Stimulated activated CD8-positive, alpha-beta memory T cell treated with anti-CD3 and anti-CD28 coated beads, Interleukin-7, amount 100 ng/mL, for 48 hours (primary cell): ENCODE measurements at places on chromosomes 12 and 14.

GRCh38 chr12:18965203-18965602 is 164.3 kb upstream of the PLEKHA5 start:
- no peak for DNase-seq

DNA sequence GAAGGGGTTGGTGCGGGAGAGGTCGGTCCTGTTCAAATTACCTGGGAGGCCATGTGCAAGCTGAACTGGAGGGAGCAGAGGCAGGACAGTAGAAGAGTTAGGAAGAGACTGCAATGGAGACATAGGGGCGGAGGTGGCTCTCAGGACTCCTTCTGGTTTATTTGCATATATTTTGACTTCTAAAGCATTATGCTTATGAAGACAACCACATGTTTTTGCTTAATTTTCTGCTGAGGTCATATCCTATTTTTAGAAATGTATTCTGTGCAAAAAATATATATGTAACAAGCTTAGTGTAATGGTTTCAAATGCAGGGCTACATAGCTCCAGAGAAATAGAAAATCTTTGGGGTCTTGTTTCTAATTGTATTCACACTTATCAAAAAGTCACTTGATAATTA is 137.0 kb upstream of the MDM1 start:
- DNase-seq, result no peak

DNA sequence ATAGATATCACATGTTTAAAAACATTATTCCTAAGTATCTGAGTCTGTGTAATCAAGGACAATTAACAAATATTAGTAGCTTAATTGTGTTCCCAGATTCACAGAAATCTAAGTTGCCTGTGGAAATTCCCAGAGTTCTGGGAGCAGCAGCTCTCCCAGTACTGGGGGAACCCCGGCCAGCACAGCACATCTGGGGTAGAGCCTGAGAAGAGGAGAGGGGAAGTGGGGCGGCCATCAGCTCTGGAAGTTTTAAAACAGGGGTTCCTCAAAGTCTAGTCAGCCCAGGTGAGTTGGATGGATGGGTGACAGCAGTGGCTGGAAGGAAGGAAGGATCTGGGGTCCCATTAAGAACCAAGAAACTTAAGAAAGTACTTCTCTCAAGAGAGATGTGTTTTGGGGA is 24.6 kb downstream of the PRICKLE1 start:
- no peak for DNase-seq

GRCh38 chr12:67952787-67953186 is 36.5 kb upstream of the IFNG-AS1 start:
- no peak for DNase-seq

DNA sequence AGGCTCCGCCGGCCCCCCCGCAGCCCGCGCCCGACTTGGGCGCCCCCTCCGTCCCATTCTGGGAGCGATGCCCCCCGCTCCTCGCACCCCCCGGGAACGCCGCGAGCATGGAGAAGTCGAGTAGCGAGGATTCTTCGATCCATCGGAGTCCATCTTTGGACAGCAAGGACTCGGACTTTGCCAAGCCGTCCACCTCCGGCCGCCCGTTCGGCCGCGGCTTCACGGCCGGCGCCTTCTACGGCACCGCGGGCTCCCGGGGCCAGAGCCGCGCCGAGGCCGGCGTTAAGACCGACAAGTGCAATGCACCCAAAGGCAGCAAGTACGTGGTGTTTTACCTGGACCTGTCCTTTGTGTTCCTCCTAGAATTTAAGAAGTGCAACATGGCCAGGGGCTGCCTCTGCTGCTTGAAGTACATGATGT is 123.6 kb downstream of the TSPAN9 start:
- DNase-seq, result no peak

DNA sequence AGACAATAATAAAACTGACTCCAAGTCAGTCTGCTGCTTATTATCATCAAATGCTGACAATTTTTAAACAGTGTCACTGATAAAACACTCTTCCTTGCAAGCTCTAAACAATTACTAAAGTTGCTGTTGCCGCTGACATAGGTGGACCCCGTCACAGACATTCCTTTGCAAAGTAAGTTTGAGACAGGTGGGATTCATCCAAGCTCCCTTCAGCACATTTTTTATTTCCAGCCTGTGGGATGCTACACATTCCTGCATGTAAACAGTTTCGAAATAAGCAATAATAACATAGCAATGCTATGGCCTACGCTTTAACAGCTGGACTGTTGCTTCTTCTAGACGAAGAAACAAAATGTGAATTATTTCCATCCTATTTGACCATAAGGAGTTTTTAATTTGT is 85.4 kb upstream of the HIF1A start:
- no peak for DNase-seq

DNA sequence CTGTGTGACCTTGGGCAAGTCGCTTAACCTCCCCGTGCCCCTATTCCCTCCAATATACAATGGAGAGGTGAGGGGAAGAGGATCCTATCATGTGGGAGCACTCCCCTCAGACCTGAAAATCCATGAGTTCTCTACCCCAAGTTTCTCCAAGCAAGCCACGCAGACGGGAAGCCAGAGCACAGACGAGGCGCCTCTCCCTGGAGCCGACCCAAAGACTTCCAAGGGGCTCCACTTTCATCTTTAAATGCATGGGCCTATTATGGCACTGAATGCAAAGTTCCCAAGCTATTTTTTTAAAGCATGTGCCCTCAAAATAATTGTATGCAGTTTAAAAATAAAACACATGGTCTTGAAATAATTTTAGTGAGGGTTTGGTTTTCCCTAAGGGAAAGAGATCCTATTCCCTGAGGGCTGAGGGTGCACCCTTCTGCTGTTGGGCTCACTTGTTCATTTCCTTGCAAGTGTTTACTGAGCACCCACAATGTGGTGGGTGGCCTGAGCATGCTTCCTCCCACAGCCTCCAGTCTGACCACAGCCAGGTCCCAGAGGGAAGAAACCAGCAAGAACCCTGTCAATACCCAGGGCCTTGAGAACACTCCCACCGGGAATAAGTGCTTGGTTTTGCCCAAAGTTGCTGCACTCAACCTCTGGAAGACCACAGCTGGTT is 14.6 kb downstream of the CMKLR1 start:
- DNase-seq, result no peak

GRCh38 chr12:119180380-119181040 is 1.8 kb downstream of the HSPB8 start:
- DNase-seq, result no peak

GRCh38 chr14:94655169-94655710 is 43.0 kb downstream of the SERPINA3 start:
- no peak for DNase-seq

DNA sequence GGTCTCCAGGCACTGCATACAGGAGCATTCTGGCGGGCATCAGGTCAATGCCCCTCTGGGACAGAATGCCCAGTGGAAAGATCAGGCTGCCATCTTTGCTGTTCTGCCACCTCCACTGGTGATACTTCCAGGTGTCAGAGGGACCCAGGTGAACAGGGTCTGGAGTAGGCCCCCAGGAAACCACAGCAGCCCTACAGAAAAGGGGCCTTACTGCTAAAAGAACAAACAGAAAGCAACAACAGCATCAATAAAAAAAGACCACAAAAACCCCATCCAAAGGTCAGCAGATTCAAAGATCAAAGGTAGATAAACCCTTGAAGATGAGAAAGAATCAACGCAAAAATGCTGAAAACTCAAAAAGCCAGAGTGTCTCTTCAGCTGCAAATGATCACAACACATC is 15.9 kb downstream of the GLIPR1L1 start:
- no peak for DNase-seq

- DNase-seq, result no peak
These were observed 9.1 kb downstream of the OR6S1 start for GRCh38 chr14:20632448-20632830.

GRCh38 chr12:11836282-11837151 is 187.0 kb downstream of the ETV6 start:
- DNase-seq, result peak; percentile 73

DNA sequence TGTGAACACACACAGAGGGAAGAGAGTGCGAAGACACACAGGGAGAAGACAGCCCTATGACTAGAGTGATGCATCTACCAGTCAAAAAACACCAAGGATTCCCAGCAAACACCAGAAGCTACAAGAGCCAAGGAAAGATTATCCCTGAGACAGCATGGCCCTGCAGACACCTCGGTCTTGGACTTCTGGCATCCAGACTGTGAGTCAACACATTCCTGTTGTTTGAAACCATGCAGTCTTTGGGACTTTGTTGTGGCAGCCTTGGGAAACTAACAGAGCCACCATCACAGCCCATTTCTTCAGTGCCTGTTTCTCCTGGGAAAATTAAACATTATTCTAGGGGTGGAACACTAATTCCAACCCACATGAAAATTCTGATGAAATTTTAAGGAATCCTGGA is 220.6 kb downstream of the GXYLT1 start:
- no peak for DNase-seq

GRCh38 chr12:129844662-129845220 is 59.1 kb downstream of the TMEM132D start:
- DNase-seq, result no peak

- DNase-seq, result peak; percentile 30
These were observed 464.0 kb downstream of the RAD51B start for GRCh38 chr14:68283378-68284123.

- no peak for DNase-seq
These were observed 80.0 kb upstream of the STAC3 start for GRCh38 chr12:57330992-57331391.

- DNase-seq, result no peak
These were observed 53.3 kb downstream of the TRAF3 start for GRCh38 chr14:102830474-102831045.

GRCh38 chr12:65895759-65896656 is 71.7 kb downstream of the HMGA2 start:
- DNase-seq, result no peak

GRCh38 chr12:213527-213932 is 427 bp downstream of the SLC6A12 start:
- DNase-seq, result no peak

GRCh38 chr12:25859976-25860375 is 98.5 kb upstream of the RASSF8 start:
- no peak for DNase-seq
